ENCODE measurements at places on chromosomes 1 and 21.

- H3K27me3 ChIP-seq, result no peaks in the 10 kb centered on the region
- peaks cover 25% of the 10 kb centered on the region for H3K4me1 ChIP-seq
- no peak for DNase-seq
- no peak overlapping the region for H3K27ac ChIP-seq
- H3K4me3 ChIP-seq, result no peak overlapping the region
Observed at GRCh38 chr1:69321311-69321710, 246.4 kb upstream of the LRRC7 start.

GRCh38 chr1:4421986-4422385 is 232.4 kb upstream of the AJAP1 start:
- no peak overlapping the region for H3K27ac ChIP-seq
- DNase-seq, result no peak
- no peaks in the 10 kb centered on the region for H3K4me1 ChIP-seq
- H3K36me3 ChIP-seq, result peaks cover 5% of the 10 kb centered on the region
- peaks cover 13% of the 10 kb centered on the region for H3K27me3 ChIP-seq
- H3K4me3 ChIP-seq, result no peak overlapping the region

GRCh38 chr1:53460211-53460634 is 1.0 kb downstream of the DMRTB1 start:
- peaks cover 6% of the 10 kb centered on the region for H3K27me3 ChIP-seq
- H3K4me3 ChIP-seq, result no peak overlapping the region
- H3K27ac ChIP-seq, result no peak overlapping the region
- H3K4me1 ChIP-seq, result peaks cover 12% of the 10 kb centered on the region
- no peak for DNase-seq

DNA sequence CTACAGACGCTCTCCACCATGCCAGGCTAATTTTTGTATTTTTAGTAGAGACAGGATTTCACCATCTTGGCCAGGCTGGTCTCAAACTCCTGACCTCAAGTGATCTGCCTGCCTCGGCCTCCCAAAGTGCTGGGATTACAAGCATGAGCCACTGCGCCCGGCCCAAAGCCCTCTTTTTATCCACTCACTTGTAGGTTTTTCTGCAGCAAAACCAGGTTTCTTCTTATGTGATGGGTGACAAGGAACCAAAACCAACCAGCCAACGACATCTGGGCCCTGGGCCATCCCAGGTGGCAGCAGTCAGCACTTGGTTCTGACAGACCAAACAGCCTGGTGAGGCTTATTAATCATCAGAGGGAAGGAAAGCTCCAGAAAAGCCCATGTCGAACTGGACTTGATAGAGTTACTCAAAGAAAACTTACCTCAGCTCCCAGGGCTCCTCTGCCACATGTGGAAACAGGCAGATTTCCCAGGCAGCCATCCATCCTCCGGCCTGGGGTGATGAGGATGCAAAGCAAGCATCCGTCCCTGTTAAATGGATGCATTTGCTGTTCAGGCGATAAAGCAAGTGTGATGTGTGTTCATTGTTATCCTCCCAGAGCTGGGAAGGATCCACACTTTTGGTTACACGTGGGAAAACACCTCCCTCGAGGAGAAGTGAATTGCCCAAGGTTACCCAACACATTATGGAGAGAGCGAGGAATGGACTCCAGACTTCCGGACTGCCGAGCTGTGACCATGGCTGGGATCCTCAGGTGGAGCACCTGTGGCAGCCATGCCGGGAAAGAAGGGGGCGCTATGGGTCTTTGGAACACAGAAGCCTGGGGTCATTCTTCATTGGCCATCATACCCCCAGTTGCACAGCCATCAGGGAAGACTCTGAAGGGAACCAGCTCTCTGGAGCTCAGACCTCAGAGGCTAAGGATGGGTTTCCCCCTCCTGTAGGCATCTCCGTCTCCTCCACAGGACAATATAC is 118.8 kb downstream of the HUNK start:
- H3K4me1 ChIP-seq, result no peaks in the 10 kb centered on the region
- peaks cover 10% of the 10 kb centered on the region for H3K27me3 ChIP-seq
- H3K27ac ChIP-seq, result no peak overlapping the region
- peaks cover 18% of the 10 kb centered on the region for H3K36me3 ChIP-seq
- peak; percentile 45 for DNase-seq
- no peak overlapping the region for H3K4me3 ChIP-seq

DNA sequence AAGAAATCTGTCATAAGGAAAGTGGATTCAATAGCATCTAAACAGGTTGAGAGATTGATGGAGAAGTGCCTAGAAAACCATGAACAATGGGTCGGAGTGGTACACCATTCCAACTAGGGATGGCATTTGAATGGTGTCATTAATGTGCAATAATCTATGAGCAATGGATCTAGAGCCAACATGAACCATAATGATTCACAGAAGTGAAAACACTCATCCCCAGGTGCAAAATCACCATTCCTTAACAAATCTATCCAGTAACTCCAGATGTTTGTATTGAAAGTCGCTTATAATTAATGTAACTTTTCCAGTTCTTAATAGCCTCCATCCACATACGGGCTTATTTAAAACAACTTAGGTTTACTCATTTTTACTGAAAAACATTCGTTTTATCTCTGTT is 201.3 kb upstream of the ADGRL4 start:
- no peaks in the 10 kb centered on the region for H3K36me3 ChIP-seq
- H3K27ac ChIP-seq, result no peak overlapping the region
- DNase-seq, result no peak
- H3K4me1 ChIP-seq, result peaks cover 2% of the 10 kb centered on the region

GRCh38 chr1:216390956-216391355 is 32.3 kb downstream of the USH2A start:
- DNase-seq, result no peak
- H3K36me3 ChIP-seq, result no peaks in the 10 kb centered on the region
- no peaks in the 10 kb centered on the region for H3K27me3 ChIP-seq
- H3K4me3 ChIP-seq, result no peak overlapping the region

DNA sequence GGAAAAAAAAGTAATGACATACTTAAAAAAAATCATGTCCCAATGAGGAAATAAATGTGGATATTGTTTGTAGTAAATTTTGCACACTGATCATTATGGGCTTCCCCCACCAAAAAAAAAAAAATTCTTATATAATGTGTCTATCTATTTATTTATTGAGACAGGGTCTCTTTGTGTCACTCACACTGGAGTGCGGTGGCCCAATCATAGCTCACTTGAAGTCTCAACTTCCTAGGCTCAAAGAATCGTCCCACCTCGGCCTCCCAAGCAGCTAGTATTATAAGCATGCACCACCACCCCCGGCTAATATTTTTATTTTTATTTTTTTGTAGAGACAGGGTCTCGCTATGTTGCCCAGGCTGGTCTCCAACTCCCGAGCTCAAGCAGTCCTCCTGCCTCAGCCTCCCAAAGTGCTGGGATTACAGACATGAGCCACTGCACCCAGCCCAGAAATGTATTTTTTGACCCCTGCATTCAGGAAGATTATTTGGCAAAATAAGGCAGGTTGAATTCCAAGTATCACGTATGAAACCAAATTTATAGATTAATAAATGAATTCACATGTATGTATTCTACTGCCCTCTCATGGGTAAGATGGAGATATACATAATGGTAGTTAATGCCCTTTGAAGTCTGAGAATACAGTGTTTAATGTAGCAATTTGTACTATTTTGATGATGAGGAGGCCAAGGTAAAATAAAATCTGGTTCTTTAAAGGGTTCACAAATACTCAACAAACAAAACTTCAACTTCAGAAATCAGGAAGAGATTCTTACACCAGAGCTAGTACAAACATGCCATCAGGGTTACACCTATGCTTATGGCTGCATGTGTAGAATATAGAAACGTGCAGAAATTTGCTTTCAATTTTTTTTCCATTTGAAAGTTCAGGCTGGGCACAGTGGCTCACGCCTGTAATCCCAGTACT is 1.4 kb upstream of the DENND2C start:
- no peaks in the 10 kb centered on the region for H3K36me3 ChIP-seq
- DNase-seq, result no peak
- no peak overlapping the region for H3K27ac ChIP-seq

- DNase-seq, result no peak
- H3K4me3 ChIP-seq, result no peak overlapping the region
- H3K27ac ChIP-seq, result no peak overlapping the region
- no peaks in the 10 kb centered on the region for H3K27me3 ChIP-seq
Observed at GRCh38 chr1:219773775-219774174, 154.6 kb downstream of the SLC30A10 start.

DNA sequence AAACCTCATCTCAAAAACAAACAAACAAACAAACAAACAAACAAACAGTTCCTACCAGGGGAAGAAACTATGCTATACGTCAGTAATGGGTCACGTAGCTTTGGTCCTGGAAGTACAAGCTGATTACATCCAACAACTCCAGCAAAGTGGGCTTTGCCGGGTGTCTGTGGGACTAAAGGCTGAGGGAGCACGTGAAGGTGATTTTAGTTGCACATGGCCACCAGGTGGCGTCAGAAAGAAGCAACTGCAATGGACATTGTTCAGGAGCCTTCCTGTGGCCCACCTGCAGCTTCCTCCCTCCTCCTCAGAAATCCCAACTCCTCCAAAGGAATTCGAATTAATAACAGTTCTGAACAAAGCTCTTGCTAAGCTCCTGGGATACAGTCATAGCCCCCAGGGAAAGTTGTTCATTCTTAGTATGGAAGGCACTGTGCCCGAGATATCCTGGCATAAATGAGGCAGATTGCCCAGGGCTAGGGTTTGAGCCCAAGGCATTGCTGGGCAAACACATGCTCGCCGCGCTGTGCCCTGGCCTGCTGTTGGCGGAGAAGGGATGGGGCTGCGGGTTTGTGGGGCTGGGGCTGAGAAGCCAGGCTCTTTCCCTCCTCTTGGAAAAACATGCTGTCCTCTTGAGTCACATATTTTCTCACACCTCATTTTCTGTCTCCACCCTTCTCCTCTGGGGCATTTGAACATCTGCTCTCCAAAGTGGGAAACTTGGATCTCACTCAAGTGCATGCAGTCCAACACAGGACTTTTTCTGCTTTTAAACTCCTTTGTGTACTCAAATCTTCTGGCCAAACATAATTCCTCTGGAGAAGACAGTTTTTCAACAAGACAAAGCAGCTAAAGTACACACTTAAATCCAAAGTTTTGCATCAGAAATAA is 28.6 kb downstream of the AKNAD1 start:
- H3K4me3 ChIP-seq, result no peak overlapping the region
- H3K27me3 ChIP-seq, result peaks cover 4% of the 10 kb centered on the region
- DNase-seq, result peak; percentile 78

GRCh38 chr1:230339033-230339432 is 87.1 kb downstream of the PGBD5 start:
- no peak overlapping the region for H3K4me3 ChIP-seq
- H3K27me3 ChIP-seq, result no peaks in the 10 kb centered on the region
- H3K4me1 ChIP-seq, result no peaks in the 10 kb centered on the region
- DNase-seq, result no peak
- H3K27ac ChIP-seq, result no peak overlapping the region

- H3K36me3 ChIP-seq, result no peaks in the 10 kb centered on the region
- no peak overlapping the region for H3K27ac ChIP-seq
- no peak overlapping the region for H3K4me3 ChIP-seq
- peaks cover 9% of the 10 kb centered on the region for H3K4me1 ChIP-seq
- H3K27me3 ChIP-seq, result peaks cover 4% of the 10 kb centered on the region
Observed at GRCh38 chr1:52662645-52663313, 29.8 kb downstream of the SHISAL2A start.

DNA sequence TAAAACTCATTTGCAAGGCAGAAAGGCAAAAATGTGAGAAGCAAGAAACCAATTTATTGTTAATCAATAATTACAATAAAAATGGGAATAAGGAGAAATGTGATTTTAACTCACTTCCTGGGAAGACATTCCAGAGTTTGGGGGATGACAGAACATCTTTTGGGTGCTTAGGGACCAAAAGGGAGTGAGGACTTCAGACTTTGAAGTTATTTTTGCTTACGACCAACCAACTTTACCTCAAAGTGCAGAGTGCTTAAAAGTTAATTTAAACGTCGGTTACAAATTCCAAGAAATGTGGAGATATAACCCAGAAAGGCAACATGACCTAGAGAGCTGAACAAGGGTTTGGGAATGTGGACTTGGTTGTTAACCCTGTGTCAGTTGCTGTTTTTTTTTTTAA is 234.5 kb upstream of the C1orf105 start:
- peaks cover 5% of the 10 kb centered on the region for H3K4me1 ChIP-seq
- DNase-seq, result no peak
- H3K4me3 ChIP-seq, result no peak overlapping the region
- no peaks in the 10 kb centered on the region for H3K36me3 ChIP-seq
- H3K27me3 ChIP-seq, result peaks cover 2% of the 10 kb centered on the region

GRCh38 chr1:45820788-45821187 is 17.4 kb downstream of the MAST2 start:
- peaks cover 8% of the 10 kb centered on the region for H3K4me1 ChIP-seq
- H3K4me3 ChIP-seq, result no peak overlapping the region
- H3K36me3 ChIP-seq, result no peaks in the 10 kb centered on the region

- H3K4me3 ChIP-seq, result peak overlapping the region; percentile 67
- H3K36me3 ChIP-seq, result no peaks in the 10 kb centered on the region
- H3K27me3 ChIP-seq, result peaks cover 6% of the 10 kb centered on the region
- DNase-seq, result no peak
Observed at GRCh38 chr1:28811369-28811765, 603 bp upstream of the OPRD1 start.

- peaks cover 17% of the 10 kb centered on the region for H3K27me3 ChIP-seq
- H3K27ac ChIP-seq, result no peak overlapping the region
- no peaks in the 10 kb centered on the region for H3K36me3 ChIP-seq
Observed at GRCh38 chr1:36664571-36665287, 182.0 kb upstream of the CSF3R start.

GRCh38 chr1:98797506-98797905 is 136.0 kb downstream of the SNX7 start:
- DNase-seq, result no peak
- no peak overlapping the region for H3K4me3 ChIP-seq
- H3K4me1 ChIP-seq, result no peaks in the 10 kb centered on the region
- H3K36me3 ChIP-seq, result no peaks in the 10 kb centered on the region

DNA sequence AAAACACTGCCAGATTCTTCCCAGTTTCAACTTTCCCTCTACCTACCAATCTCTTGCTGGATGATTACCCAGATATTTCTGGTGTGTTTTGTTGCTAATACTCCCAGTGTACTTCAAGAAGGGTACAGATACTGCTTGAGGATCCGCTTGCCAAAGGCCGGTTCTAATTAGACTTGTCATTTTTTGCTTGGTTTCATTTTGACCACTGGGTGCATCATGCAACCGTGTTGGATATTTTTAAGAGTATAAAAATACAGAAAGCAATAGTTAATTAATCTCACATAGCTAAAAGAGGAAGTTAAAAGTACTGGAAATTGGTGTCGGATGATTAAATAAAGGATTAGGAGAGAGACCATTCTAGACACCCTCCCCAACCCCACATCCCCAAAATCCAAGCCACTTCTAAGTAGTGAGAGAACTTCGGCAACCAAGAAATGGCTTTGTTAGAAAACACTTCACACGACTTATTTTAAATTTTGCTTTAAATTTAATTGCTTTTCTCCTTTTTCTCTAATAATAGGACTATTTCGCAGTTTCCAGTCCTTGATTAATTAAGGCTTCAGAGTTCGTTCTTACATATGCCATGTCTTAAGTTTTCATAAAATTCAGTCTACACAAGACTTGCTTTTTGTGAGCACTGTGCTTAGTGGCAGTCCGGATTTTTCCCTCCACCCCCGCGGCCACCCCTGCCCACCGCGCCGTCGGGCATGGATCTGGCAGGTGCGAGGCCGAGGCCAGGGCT is 2.5 kb upstream of the CDKN2C start:
- no peaks in the 10 kb centered on the region for H3K36me3 ChIP-seq
- no peak for DNase-seq
- H3K4me3 ChIP-seq, result peak overlapping the region; percentile 59
- H3K4me1 ChIP-seq, result peaks cover 7% of the 10 kb centered on the region
- H3K27me3 ChIP-seq, result peaks cover 11% of the 10 kb centered on the region
- no peak overlapping the region for H3K27ac ChIP-seq

All from endothelial cell (in vitro differentiated cells).